ENCODE measurements at places on chromosomes 4 and X. TPM values are rescaled to one million over a fixed set of nuclear protein-coding genes. Genes with fewer than 3 reads are reported as not detected.

The SLC49A3 gene
- total RNA-seq: 7.4 TPM

The IL13RA2 gene
- 0.33 TPM for total RNA-seq

The CSAG1 gene
- total RNA-seq: not detected

The SPANXN3 gene
- not detected for total RNA-seq

The LONRF3 gene
- total RNA-seq: 1.8 TPM

The SPARCL1 gene
- 829 TPM for total RNA-seq

The NIPAL1 gene
- total RNA-seq: 0.05 TPM

The MMGT1 gene
- 26.5 TPM for total RNA-seq

The SLC16A2 gene
- total RNA-seq: 11.9 TPM

The CAPN6 gene
- 0.05 TPM for total RNA-seq

The SHOX gene
- total RNA-seq: not detected

The USP9X gene
- total RNA-seq: 77.6 TPM
